ENCODE measurements at places on chromosomes 2 and 18.

GRCh38 chr2:9653485-9654271, 22.9 kb upstream of the YWHAQ start:
- DNase-seq: no peak

GRCh38 chr18:50039746-50040145, 155.2 kb downstream of the MYO5B start:
- DNase-seq: no peak

DNA sequence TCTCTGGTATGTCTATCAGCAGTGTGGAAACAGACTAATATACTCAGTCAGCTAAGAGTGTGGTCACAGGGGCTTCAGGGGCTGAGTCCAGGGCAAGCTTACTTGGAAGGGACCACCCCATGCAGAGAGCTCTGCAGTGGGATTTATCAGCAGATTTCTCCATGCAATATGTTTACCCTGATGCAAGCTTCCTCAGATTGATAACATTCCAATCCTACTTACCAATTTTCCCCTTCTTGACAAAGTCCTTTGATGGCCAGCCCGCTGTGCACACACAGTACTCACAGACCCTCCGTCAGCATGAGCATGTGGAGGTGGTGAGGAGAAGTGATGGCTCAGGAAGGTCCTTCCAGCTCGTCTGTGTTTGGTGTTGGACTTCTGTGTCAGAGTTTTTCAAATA, 51.8 kb downstream of the SH3RF3 start:
- DNase-seq: no peak

DNA sequence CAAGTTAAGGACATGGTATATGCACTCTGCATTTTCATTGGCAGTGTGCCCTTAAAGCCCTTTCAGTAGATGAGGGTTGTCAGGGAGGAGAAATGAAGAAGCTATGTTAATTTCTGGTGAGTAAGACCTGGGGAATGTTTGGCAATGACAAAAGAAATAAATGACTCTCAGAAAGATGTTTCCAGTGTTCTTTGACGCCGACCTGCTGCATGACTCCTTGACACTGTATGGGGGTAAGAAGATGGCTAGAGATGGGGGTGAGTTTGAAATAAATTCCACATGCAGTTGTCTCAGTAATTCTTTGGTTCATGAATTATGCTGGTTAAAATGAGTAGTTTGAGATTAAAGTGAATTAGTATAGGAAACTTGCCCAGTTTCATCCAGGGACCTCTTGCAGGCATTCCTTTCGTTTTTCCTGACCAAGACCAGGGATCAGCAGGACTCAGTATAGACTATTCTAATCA, 5.9 kb downstream of the CCDC121 start:
- no peak for DNase-seq

DNA sequence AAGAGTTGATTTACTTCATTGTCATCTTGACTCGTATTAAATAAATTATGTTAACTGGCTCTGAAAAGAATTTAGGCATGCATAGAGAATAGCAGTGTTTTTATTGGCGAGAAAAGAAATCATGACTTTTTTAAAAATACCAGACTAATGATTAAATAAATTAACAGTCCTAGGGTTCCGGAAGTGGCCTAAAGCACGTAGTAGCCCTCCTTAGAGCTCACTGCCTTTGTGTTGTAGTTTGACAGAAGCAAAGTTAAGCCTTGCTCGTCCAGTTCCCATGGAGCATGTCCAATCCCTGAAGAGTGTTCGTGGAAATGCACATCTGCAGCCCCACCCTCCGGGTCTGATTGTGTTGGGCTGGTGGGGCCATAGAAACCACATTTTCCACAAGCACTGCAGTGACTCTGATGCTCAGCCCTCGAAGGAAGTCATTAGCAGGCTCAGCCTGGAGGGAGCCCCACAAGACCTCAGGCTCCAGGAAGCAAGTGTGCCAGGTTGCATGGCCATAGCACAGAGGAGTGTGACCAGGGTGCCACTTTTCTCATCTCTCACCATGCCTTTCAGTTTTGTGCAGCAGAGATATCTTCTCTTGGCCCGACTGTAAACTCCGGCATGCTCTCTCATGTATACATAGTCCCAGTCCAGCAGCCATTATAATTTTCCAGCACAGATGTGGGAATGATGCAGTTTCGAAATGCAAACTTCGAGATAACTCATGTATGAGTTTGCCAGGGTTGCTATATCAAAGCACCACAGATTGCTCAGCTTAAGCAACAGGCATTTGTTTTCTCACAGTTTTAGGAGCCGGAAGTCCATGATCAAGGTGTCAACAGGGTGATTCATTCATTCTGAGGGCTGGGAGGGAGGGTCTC, 188.6 kb upstream of the SH3BP4 start:
- no peak for DNase-seq

All from NB4 (cell line).